Cardiac septum (tissue), 1 donor: ENCODE measurements at places on chromosomes 1 and 21. TPM values are rescaled to one million over a fixed set of nuclear protein-coding genes. Genes with fewer than 3 reads are reported as not detected.

DNA sequence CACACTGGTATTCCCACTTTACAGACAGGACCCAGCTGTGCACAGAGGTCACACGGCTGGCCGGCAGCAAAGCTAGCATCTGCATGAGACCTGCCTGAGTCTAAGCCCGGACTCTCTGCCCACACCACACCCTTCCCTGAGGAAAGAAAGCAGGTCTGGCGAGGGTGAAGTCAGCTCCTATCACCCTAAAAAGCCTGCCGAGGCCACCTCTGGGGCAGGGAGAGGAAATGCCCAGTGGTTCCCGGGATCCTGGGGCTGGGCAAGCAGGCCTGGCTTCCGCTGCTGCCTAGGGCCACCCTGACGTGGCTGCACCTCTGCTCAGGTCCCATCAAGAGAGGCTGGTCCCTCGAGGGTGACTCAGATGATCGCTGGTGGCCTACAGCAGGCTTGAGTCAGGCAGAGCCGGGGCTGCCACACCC lies 42.2 kb downstream of the RAP1GAP start:
- no peak for DNase-seq

Gene PTGFRN
- total RNA-seq: 216 TPM

Gene LCE2C
- not detected for total RNA-seq

- DNase-seq: no peak
Measured at GRCh38 chr1:59310549-59311250, 13.8 kb downstream of the FGGY start.

DNA sequence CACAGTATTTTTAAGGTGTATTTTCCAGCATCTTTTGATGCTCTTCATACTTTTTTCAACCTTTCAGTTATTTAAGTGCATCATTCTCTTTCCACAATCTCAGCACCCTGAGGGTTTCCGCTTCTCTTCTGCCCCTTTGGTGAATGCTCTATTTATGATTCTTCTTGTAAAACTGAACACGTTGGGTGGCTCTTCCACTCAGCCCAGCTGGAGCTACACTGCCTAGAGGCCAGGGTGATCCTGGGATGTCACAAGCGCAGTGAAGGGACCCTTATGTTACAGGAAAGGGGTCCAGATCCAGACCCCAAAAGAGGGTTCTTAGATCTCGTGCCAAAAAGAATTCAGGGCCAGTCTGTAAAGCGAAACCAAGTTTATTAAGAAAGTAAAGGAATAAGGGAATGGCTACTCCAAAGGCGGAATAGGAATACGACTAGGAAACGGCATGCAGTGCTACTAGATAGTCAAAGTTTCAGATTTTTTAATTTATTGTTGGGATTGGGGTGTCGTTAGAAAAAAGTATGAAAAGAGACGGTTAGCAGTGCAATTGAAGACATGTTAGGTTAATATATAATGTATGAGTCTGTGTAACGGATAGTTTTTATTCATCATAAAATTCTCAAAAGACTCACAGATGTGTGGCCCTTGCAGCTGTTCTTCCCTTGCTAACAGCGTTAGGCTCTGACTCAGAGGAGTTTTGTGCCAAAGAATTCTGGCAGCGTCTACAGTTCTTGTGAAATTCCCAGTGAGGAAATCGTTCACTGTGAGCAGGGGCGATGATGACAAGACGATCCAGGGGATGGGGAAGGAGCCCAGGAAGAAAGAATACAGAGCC lies 14.4 kb upstream of the ERVH48-1 start:
- DNase-seq: peak; percentile 75

DNA sequence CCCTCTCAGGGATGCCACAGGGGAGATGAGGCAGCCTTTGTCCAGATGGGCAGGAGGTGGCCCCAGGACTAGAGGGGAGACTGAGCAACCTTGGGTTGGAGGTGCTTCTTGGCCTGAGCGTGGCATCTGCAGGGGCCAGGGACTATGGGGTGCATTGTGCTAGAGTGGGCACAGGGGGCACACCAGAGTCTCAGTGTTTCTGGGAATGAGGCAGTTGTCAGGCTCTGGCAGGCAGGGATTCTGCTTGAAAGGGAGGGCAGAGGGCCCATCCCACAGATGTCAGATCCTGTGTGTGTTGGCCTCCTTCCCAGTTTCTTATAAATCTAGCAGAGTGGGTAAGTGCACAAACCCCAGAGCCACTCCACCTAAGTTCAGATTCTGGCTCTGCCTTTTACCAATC lies 13.7 kb downstream of the LGR6 start:
- DNase-seq: no peak
